Osteoblast (primary cell): ENCODE measurements at places on chromosomes 6 and 20. TPM values are rescaled to one million over a fixed set of nuclear protein-coding genes. Genes with fewer than 3 reads are reported as not detected.

DNA sequence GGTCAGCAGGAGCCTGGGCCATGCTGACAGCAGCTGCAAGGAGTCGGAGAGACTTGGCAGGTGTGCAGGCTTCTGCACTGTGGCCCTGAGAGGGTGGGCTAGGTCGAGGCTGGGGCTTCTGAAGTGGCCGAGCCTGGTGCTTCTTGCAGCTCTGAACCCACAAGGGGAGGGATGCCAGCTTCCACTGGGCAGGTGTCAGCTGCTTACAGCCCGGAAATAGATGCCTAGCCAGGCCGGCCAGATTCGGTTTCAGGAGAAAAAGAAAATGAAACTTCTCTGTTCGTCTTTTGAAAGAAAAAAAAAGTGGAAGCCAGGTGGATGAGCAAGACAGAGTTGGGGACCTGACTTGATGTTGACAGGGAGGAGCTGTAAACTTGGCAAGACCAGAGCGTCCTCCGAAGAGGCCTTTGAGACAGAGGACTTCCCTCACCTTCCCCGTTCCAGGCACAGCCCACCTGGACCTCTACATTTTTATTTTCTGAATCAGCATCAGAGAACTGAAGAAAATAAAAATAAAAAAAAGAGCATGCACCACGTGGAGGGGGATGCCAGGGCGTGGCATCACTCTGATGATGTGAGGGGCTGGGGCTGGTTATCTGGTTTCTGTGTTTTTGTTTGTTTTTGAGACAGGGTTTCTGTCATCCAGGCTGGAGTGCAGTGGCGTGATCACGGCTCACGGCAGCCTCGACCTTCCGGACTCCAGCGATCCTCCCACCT lies at the start of gene ZBP1:
Gene ZBP1 (minus strand): TSS at position 153 of the 717 bp plus-strand sequence. CDS start 131 bp downstream, at position 22.
- no peak for DNase-seq

- DNase-seq: no peak
Measured at GRCh38 chr6:93827728-93828127, 408.4 kb upstream of the EPHA7 start.

DNA sequence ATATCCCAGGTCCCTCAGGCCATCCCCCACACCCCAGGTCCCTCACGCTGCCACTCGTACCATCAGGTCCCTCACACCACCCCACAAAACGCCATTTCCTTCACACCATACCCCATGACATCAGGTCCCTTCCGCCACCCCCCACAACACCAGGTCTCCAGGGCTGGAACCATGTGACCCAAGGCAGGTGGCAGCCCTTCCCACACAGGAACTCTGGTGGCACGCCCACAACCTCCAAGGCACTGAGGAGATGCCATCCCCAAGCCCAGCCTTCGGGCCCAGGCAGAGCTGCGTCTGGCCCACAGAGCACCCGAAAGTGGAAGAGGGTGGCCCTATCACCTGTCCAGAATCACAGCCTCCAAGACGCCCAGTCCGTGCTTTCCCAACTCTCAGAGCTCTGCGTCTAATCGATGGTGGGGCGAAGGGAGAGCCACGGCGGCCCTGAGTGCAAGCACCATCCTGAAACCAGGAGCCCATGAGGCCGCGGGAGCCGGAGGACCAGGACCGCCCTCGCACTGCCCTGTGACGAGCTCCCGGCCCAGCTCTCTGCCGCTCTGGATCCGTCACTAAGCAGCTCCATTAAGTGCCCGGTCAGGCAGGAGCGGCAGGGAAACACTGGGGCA lies 12.7 kb downstream of the TAF4 start:
- DNase-seq: no peak

- peak; percentile 86 for DNase-seq
Measured at GRCh38 chr6:16316741-16317251, 78.4 kb downstream of the GMPR start.

GRCh38 chr20:1819311-1820137 lies 75.7 kb upstream of the SIRPA start:
- no peak for DNase-seq

Gene BCAS4
- total RNA-seq: 2.4 and 2.9 TPM in 2 replicates

Gene BTNL2
- total RNA-seq: not detected in 2 replicates
